Stimulated activated CD4-positive, alpha-beta T cell treated with anti-CD3 and anti-CD28 coated beads, Interleukin-2, amount 100 ng/mL, for 24 hours (primary cell): ENCODE measurements at places on chromosomes 5 and 9.
A peak's percentile ranks its signal among the peaks of the same experiment; 100 is the strongest.

GRCh38 chr9:24721621-24722020, 175.9 kb upstream of the IZUMO3 start:
- DNase-seq, result no peak

GRCh38 chr9:74821636-74822035, 66.1 kb downstream of the TRPM6 start:
- no peak for DNase-seq

- DNase-seq, result no peak
Measured at GRCh38 chr9:137593176-137593575, 2.9 kb upstream of the ZMYND19 start.

GRCh38 chr5:149671544-149671943, 58.6 kb upstream of the PPARGC1B start:
- no peak for DNase-seq

- DNase-seq, result no peak
Measured at GRCh38 chr5:60230456-60230855, 336.9 kb upstream of the PDE4D start.

DNA sequence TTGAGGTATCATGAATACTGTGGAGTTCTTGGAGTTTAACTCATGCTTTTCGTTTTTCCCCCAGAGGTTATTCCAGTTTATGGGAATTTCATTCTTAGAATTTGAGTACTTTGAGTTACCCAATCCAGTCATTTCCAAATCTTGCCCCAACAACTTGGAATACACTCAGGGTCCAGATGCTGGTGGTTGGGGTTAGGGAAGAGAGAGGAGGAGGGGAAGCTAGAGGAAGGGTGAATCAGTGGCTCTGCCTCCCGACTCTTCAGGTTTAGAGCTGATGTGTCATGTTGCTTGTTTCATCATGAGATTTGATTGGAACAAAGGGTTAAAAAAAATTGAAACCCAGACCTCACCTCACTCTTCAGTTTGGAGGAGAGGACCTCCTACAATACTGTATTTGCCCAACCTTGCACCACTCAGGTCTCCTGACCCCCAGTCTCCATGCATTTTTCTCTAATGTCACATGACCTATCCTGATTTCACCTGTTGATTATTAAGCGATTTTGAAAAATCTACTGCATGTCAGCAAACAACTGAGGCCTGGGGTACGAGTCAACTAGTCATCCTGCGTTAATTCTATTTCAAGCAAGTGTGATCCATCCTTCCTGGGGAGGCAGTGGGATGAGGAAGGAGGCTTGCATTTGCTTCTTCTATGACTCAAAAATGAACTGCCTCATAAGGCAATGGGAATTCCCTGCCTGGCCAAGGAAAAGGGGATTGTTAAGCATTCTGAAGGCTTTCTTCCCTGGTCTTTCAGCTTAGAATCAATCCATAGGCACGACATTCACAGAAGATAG, 6.2 kb upstream of the SLC1A3 start:
- DNase-seq, result no peak

DNA sequence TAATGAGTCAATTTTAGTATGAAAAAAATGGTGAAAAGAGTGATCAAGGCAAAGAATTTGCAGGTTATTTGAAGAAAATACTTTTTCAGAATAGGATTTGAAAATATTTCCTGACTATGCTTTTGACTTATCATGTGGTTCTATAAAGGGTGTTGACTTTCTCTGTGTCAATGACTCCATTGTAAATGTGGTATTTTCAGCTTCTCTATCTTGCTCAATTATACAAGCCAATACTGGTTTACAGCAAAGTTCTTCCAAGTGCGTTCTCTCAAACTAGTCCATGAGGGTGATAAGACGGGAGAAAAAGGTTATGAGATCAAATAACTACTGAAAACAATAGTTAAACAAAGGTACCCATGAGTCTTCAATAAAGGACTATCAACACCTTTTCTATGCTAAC, 21.7 kb downstream of the IL33 start:
- DNase-seq, result no peak

- no peak for DNase-seq
Measured at GRCh38 chr5:180563994-180564393, 27.3 kb downstream of the SCGB3A1 start.

GRCh38 chr5:149441194-149441753, 62.2 kb upstream of the IL17B start:
- DNase-seq, result no peak

- no peak for DNase-seq
Measured at GRCh38 chr9:92576175-92576574, 40.4 kb upstream of the ECM2 start.

DNA sequence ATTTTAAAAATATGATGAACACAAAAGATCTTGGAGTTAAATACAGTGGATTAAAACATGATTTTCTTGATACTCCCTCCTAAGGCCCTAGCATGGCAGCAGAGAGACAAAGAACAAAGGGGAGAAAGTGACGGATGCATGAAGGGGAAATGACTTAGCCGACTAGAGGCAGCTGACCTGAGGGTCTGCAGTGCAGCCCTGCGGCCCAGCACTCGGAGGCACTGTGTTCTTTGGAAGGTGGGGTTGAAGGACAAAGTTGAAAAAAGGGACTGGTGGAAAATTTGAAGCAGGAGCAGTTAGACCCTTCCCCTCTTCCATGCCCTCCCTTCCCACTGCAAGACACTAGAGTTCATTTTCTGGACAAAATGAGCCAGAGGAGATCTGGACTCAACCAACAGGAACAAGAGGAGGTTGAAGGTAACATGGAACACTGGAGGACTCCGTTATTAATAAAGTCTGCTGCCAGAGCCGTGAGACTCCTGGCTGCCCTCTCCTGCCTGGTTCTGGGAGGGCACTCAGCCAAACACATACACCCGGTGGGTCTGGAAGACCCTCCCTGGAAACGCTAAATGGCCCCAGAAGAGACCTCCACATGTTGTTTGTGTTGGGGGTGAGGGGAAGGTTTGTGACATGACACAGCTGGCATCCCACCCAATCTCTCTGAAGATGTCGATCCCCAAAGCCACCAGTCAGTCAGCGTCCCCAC, 98.1 kb downstream of the JMY start:
- no peak for DNase-seq

DNA sequence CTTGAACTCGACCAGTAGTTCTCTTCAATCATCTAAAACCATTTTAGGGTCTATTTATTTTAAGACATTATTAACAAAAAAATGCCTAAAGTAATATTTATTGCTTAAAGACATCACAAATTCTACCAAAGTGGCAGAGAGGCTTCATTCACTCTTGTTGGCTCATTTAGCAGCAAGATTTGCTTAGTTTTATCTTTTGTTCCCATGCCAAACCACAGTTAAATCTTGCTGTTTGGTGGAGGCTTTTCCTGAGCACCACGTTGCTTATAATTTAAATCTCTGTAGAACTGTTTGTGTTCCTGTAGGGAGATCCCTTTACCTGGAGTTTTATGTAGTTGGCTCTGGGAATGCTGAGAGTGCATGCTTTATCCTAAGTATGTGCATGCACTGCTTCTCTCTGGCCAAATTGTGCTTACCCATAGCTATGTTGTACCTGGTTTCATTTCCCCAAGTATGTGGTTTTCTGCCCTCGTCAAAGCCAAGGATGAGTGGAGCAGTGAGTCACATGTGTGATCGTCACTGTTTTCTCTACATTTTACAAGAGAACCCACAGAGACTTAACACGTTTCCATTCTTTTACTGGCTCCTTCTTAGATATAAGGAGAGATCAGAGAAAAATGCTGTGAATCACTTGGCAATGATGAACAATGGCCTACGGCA, 42.1 kb upstream of the MAST4 start:
- peak; percentile 19 for DNase-seq

DNA sequence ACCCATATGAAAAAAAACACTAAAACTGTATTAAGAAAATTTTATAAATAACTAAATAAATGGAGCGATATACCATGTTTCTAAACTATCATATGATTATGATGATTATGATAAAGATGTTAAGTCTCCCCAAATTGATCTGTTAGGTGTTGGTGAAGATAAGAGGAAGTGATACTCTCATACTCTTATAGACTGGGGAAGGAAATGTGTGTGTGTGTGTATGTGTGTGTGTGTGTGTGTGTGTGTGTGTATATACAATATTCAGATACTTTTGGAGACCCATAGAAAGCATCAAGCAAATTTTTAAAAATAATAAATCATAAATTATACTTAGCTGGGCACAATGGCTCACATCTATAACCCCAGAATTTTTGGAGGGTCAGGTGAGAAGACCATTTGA, 62.9 kb downstream of the TMEM232 start:
- DNase-seq, result no peak

DNA sequence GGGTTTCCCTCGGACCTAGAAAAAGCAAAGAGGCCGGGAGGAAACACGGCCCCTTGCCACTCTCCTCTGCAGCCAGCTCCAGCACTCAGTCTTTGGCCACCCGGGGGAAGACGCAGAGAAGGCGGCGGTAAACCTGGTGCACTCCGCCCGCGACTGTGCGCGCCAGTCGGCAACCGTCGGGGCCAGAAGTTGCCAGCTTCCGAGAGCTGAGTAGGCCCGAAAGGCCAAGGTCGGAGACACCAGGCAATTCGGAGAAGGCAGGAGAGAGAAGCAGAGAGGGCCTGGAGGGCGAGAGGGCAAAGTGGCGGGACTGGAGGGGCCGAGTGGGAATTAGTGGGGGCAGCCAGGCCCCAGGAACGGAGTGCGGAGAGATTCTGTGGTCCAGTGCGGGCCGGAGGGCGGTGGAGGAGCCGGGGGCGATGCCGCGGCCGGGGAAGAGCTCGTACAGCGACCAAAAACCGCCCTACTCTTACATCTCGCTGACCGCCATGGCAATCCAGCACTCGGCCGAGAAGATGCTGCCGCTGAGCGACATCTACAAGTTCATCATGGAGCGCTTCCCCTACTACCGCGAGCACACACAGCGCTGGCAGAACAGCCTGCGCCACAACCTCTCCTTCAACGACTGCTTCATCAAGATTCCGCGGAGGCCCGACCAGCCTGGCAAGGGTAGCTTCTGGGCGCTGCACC, at the start of gene FOXB2:
Gene FOXB2, plus strand, starts transcription at position 420 of the 690 bp plus-strand sequence. Its CDS starts 0 bp downstream, at position 420.
- DNase-seq, result no peak

GRCh38 chr5:32687499-32687831, 23.7 kb upstream of the NPR3 start:
- no peak for DNase-seq

GRCh38 chr5:90898326-90899013, 339.9 kb downstream of the ADGRV1 start:
- no peak for DNase-seq

GRCh38 chr5:161274951-161275350, 271.6 kb downstream of the GABRB2 start:
- DNase-seq, result no peak

DNA sequence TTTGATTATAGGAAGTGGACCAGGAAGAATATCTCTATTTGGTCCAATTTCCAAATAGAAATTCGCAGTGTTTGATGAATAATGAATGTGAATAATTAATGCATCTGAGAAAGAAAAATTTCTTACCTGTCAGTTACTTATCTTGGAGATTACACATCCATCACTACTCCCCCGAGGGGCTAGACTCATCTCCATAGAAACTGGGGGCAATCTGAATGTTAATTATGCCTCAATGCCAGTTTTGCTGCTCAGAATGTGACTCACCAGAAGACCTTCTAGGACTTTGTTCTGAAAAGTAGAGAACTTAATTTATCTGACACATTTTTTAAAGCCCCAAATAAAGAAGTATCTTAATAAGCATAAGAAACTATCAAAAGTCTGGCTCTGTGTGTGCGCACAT, 233.4 kb upstream of the NR4A3 start:
- no peak for DNase-seq

DNA sequence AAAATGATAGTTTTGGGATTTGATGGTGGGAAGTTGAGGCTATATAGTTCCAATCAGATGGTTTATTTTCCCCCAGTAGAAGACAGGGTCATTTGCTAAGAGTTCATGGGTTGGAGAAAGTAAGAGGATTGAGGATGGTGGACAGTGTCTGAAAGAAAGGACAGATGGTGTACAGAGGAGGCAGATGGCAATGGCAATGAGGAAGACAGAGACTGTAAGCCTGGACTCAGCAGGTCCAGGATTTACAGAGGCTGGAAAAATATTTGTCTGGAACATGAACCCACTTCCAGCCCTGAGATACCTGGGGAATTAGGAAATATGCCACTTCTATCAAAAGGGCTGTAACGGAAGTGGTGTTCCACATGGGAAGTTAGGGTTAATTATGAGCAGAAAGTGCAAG, 84.5 kb downstream of the PCSK1 start:
- no peak for DNase-seq

DNA sequence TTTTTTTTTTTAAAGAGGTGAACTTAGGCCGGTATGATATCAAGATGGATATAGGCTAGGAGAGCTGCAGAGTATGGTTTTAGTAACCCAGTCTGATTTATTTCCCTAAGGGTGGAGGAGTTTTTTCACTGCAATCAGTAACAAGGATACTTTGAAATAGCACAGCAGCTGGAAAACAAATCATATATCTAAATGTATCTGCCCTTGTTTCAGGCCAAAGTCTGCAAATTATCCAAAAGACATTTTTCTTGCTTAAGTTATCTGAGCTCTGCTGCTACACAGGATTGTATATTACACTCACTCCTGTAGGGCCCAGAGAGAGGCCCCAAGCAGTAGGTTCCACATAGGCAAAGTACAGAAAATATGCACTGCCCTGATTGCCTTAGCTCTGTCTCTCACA, 222.4 kb downstream of the NTRK2 start:
- no peak for DNase-seq

DNA sequence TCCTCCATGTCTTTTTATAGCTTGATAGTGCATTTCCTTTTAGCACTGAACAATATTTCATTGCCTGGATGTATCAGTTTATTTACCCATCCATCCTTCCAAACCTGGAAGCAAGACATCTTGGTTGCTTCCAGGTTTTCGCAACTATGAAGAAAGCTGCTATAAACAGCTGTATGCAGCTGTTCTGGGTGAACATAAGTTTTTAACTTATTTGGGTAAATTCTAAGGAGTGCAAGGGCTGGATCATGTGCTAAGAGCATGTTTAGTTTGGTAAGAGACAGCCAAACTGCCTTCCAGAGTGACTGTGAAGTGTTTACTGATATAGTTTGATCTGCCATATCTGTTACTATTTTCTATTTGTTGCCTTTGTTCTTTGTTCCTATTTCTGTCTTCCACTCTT, 58.5 kb downstream of the CSF2 start:
- no peak for DNase-seq

GRCh38 chr9:101167490-101168134, 139.1 kb downstream of the PLPPR1 start:
- DNase-seq, result no peak

GRCh38 chr9:36049408-36049807, 12.7 kb downstream of the RECK start:
- DNase-seq, result no peak

DNA sequence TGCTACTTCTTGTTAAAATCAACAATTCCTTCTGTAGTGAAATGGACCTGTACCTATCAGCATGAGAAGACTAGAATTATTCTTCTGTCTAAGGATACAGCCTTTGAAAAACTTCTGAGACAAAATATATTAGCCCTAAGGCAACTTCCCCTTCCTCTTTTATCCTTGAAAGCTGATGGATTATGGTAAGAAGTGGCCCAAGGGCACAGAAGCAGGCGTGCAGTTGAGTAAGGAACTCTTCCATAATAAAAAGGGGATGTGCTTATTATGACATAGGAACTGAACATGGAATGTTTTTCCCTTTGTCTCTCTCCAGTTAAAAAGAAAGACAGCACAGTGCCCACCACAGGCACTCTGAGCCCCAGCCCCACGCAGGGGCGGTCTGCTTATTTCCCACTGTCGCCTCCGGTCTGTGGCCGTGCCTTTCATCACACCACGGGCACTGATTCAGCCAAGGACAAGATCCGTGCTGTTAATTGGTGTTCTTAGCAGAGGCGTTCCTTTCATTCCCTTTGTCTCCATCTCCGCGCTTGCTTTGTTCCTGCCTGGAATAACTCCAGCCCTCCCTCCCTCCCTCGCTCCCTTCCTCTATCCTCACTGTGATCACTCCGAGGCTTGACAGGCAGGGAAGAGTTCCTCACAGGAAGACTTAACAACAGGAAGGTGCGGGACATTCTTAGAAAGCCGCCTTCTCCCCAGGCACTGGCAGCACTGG, 135.9 kb upstream of the OTULINL start:
- DNase-seq, result no peak
